ENCODE measurements at places on chromosomes 2 and 18.

DNA sequence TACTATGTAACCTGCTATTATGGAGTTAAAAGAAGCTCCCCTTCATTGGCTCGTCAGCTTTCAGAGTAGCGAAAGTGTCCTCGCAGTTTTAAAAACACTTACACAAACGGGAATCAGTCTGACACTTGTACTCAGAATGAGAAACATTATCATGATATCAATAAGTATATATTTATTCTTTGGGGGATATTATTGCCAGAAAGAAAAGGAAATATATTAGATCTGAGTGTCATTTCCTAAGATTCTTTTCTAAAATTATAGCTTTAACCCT lies 584.5 kb downstream of the ZEB2 start:
- DNase-seq, result no peak

DNA sequence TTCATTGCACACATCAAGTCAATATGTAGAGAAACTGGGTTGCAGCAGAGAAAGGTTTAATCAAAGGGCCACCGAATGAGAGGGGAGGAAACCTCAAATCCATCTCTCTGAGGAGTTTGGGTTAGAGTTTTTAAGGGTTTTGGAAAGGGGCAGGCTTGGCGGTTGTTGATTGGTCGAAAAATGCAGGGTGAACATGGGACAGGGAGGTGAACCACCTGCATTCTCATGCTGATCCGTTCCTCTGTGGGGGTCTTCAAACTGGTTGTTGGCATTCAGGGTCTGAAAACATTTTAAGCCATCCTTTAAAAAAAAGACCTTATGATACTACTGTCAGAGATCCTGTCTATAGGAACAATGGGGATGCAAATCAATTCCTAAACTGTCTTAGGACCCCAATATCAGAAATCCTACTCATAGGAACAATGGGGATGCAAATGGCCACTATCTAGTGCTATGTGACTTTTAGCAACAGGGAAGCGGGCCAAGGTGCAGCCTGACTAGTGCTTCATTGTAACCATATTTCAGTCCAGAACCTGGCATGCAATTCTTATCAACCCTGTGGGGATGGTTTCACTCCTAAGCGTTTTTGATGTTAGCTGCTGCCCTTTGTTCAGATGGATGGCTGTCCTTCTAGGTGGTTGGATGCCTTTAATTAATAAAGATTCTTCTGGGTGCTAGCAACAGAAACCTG lies 120.1 kb upstream of the MGAT5 start:
- DNase-seq, result no peak

DNA sequence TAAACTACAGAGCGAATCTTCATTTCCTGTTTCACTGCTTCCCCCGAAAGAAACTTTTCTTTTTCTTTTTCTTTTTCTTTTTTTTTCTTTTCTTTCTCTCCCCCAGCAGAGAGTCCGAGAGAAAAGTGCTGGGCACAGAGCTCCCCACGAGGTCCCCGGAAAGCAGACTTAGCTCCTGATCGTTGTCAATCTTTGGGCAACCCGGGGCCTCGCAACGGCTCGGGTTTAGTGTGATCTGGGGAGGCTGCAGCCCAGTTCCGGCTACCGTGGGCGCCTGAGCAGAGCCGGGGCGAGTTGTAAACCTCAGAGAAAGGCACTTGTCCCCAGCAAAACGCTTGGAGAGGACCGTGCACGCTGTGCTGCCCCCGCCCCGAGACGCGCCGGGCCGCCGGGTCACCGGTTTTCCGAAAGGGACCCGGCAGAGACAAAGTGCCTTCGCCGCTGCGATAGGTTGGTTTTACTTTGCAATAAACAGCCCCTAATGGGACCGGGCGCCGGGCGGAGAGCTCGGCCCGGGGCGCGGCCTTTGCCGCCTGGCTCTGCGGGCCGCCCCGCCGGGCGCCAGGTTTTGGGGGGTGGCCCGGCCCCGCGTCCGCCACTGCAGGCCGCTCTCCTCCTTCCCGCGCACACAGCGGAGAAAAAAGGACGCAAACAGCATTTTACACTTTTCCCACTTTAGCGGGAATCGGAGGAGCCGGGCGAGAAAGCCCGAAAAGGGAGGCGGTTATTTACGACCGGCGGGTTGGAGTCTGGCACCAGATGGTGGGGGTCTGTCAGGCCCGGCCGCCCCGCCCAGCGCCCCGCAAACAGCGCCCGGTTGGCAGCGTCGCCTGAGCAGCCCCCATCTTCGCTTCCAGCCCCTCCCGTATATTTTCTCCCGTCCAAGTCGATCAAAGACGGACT lies 136.0 kb downstream of the INSIG2 start:
- peak; percentile 11 for DNase-seq

- no peak for DNase-seq
Observed at GRCh38 chr2:118670276-118670675, 177.2 kb downstream of the EN1 start.

GRCh38 chr18:76264876-76265250 lies 230.2 kb downstream of the ZNF516 start:
- DNase-seq, result no peak

- DNase-seq, result no peak
Observed at GRCh38 chr2:23793476-23793875, 133.4 kb downstream of the ATAD2B start.

GRCh38 chr2:177171418-177171865 lies 41.2 kb upstream of the HNRNPA3 start:
- no peak for DNase-seq

DNA sequence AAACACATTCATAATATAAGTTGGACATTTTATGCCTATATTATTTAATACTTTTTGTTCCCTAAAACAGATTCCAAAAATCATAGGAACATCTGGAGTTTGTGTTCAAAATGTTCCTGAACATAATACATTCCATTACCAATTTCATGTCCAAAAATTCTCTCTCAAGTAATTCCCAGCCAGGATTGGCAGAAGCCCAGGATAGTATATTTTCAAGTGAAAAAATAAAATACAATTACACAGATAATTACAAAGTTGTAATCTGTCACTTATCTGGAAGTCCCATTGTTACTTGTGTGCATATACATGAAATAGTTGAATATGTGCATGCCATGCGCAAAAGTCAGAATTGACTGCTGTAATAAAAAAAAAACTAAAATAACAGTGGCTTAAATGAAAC lies 5.2 kb upstream of the SCN7A start:
- DNase-seq, result no peak

DNA sequence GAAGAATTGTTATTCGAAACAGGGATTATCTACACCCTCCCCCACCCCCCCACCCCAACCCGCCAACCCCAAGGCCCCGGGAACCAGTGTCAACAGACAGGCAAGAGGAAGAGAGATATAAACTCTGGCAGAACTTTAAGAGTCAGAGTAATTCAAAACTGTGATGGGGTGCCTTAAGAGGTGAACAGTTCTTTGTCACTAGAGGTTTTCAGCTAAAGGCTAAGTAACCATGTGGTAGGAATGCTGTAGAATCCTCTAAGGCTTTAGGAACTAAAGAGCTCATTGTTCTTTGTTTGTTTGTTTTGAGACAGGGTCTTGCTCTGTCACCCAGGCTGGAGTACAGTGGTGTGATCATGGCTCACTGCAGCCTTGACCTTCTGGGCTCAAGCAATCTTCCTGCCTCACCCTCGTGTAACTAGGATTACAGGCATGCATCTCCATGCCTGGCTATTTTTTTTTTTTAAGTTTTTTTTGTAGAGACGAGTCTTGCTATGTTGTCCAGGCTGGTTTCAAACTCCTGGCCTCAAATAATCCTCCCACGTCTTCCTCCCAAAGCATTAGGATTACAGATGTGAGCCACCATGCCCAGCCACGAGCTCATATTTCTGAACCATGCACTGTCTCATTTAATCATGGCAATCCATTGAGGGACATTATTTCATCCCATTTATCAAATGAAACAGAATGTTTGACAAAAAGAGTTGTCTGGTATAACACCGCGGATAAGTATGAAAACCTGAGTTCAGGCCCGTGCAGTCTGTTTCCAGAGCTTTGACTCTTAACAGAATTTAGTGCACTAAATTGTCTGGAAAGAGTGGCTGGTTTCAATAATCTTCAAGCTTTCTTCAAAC lies 20.8 kb upstream of the TMEM17 start:
- DNase-seq, result no peak

GRCh38 chr2:161139098-161139987 lies 20.9 kb upstream of the TANK start:
- DNase-seq, result no peak

DNA sequence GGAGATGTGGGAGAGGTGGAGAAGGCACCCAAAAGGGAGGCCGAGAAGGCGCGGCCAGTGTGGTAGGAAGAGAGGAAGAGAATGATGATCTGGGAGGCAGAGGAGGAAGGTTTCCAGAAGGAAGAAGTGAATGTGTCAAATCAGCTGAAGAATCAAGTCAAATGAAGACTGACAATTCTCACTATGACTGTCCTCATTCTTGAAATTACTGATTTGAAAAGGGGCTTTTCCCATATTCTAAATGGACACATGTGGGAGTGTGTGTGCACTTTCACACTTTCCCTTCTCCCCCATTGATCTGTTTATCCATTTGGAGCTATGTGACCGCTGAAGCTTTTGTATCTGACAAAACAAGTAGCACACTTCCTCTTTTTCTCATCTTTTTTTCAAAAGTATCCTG lies 6.1 kb downstream of the AFF3 start:
- no peak for DNase-seq

DNA sequence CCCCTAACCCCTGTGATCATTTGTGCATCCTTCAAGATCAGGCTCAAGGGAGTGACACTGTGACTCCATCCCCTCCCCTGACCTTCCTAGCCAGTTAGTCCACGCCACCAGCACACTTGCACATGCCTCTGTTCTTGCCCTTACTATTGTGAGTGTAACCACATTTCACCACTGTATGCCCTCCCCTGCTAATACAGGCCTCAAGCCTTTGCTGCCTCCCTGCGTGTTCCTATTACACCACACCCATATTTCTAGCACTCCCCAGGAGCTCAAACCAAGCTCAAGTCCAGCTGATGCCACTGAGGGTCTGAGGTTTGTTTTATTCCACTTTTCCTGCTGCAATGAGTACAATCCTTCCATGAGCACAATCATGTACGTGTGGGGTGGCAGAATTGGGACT lies 288.9 kb upstream of the FBXO11 start:
- DNase-seq, result no peak

DNA sequence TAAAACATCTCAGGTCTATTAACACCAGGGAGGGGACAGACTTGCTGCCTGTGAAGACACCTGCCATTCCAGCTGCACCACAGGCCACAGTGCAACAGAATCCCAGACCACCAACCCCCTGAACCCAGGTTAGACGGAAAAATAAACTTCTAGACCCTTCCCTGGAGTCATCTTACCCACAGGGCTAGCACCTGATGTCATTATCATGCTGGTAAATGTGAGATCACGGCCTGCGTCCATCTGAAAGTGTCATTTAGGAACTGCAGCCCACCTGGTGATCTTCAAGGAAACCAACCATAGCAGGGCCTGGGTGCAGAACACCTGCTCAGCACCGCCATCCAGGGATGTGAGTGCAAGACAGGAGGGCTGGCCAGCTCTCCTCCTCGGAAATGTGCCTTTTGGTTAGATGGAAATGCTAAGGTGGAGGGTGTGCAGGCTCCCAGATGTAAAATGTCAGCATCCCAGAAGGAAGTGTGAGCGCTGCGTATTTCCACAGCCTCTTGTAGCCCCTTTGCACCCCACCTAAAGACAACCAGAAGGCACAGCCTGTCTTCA lies 80.8 kb downstream of the PTGR3 start:
- no peak for DNase-seq

DNA sequence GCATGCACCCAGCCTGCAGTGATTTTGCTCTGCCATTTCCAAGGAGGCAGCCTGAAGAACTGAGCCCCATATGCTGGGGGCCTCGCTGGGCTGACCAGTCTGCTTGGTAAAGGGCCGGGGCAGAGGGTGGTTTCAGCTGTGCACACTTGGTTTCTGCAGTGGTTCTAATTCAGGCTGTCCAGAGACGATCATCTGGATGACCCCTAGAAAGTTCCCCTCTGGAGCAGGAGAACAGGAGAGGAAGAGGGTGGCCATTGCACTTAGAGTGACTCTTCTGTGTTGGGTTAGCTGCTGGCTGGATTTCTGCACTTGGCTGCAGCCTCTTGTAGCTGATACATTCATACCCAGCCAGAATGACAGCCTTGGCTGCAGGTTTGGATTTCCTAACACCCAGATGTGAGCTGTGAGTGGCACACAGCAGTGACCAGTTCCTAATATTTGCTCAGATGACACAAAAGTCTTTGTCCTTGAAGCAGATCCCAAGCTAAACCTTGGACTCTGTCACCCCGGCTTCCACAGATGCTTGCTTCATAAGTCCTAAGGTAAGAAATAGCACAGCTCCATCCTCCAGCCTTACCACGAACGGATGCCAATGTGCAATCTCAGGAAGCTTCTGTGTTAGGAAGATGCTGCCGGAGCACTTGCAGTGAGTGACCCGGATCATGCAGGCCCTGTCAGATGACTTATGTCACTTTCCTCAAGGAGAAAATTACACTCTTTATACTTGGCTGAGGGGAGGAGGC lies 105.6 kb downstream of the HNRNPLL start:
- DNase-seq, result no peak

- no peak for DNase-seq
Observed at GRCh38 chr18:11019295-11020105, 129.9 kb downstream of the PIEZO2 start.

GRCh38 chr18:10759241-10759640 lies 233.4 kb downstream of the NAPG start:
- DNase-seq, result no peak

DNA sequence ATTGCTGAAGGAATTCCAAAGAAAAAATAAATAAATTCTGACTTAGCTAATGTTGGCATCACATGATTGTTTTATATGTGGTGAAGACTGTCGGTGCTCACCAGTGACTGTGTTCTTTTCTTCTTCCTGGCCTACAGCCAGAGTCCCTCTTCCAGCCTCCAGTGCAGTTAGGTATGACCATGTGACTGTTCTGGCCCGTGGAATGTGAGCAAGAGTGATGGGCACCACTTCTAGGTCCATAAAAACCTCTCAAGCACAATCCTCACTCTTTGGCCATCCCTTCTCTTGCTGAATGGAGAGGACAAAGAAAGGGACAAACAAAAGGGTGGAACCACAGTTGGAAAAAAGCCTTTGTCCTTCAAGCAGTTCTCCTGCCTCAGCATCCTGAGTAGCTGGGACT lies 39.0 kb upstream of the BMPR2 start:
- DNase-seq, result no peak
